ENCODE measurements at places on chromosomes 2 and 18. TPM values are rescaled to one million over a fixed set of nuclear protein-coding genes. Genes with fewer than 3 reads are reported as not detected.

Gene ST3GAL5
- 17.4 TPM for total RNA-seq

Gene MLPH
- total RNA-seq, result not detected

Gene CXCR4
- 83.3 TPM for total RNA-seq

Gene STPG4
- not detected for total RNA-seq

Gene PDIA6
- total RNA-seq, result 171 TPM

Gene RAB12
- total RNA-seq, result 19.2 TPM

DNA sequence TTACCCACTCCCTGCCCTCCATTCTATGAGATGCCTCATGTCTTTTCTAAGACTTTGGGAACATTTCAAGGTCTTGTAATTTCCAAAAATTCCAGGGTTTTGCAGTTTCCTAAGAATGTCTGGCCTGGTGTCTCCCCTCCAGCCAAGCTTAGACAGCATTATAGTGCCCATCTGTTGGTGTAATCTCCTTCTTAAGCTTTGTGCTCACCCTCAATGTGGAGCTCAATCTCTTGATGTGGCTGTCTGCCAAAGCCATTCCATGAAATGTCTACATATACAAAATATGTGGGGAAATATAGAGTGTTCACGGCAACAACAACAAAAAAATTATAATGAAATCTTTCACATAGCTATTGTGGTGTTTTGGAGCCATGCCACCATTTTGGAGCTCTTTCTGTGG is 558.4 kb downstream of the PIK3C3 start:
- DNase-seq, result no peak

DNA sequence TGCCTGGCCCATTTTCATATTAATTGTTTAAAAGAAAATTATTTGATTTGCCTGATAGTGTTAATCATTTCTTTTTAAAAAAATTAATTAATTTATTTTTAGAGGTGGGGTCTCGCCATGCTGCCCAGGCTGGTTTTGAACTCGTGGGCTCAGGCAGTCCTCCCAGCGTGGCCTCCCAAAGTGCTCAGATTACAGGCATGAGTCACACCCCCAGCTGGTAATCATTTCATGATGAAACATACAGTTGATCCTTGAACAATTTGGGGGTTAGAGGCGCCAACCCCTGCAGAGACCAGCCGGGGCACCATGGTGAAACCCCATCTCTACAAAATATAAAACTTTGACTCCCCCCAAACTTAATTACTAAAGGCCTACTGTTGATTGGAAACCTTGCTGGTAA is 7.9 kb downstream of the GPN1 start:
- DNase-seq, result no peak

DNA sequence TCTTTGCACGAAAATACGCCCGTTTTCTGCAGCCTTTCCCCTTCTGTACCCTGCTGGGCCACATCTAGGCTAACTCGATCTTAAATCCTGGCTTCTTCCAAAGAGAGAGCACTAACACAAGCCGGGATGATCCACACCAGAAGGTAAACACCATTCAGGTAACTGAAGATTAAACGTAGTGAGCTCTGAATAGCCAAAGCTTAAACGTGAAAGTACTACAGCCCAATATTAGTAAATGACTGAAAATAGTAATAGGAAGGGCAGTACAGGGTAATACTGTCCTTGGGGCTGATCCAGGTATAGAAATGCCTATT is 422 bp upstream of the MRPL53 start:
- no peak for DNase-seq

DNA sequence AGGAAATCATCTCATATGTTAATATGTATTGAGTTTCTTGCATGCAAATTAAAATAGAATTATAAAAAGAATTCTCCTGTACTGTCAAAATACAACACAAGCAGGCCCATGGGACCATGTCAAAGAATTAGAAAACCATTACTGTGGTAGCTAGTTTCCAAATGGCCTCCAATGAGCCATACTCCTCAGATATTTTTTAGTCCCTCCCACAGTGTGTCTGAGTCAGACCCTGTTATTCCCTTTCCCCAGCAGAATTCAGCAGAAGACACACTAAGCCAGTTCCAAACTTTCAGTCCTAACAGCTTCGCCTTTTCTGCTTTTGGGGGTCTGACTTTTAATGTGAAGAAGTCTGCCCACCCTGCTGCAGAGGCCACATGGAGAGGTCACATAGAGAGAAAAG is 86.7 kb downstream of the FIGN start:
- no peak for DNase-seq

DNA sequence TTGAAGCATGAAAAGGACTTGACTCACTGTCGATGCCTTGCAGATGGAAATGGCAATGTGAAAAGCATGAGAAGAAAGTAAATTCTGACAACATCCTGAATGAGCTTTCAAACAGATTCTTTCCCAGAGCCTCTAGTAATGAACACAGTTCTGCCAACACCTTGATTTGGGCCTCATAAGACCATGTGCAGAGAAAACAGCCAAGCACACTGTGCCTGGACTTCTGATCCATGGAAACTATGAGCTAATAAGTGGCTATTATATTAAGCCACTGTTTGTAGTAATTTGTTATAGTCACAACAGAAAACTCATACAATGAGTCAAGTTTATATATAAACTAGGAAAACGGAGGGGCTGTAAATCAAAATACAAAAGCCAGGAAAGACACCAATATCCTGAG is 477.3 kb downstream of the MBD2 start:
- no peak for DNase-seq

DNA sequence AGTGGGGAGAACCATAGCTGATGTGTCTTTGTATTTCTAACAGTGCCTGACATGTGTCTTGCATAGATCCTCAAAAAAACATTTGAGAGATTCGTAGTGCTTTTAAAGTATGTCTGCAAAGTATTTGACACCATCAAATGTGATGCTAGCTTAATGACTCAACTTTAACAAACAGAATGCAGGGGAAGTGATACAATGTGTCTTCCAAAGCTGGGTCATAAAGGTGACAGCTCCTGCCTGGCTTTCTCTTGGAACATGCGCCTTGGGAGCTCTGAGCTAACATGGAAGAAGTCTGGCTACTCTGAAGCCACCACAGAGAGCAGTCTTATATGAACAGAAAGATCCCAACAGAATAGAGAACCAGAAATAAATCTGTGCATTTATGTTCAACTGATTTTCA is 78.2 kb downstream of the C1D start:
- no peak for DNase-seq

- no peak for DNase-seq
These were observed 91.1 kb downstream of the DTNB start for GRCh38 chr2:25582077-25582830.

GRCh38 chr2:207926133-207926988 is 99.0 kb downstream of the PLEKHM3 start:
- DNase-seq, result no peak

- DNase-seq, result no peak
These were observed 82.9 kb upstream of the CCDC85A start for GRCh38 chr2:56100791-56101312.

DNA sequence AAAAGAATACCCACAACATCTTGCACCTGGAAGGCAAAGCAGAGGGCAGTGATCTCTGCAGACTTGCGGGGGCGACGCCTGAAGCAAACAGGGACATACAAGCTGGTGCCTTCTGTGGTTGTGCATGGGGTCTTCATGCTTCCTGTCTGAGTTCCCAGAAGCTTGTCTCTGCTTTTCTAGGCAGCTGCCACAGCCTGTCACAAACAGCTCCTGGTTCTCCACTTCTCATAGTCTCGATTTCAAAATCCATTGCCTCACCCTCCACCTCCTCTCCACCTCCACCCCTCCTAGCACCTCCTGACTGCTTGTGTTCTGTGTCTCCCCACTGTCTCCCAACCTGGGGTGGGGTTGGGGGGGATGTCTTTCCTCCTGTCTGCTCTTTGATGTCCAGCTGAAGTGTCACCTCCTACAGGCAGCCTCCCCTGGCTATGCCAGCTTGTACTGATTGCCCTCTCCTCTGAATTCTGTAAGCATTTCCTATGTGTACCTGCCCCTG is 1.7 kb upstream of the PROC start:
- no peak for DNase-seq

DNA sequence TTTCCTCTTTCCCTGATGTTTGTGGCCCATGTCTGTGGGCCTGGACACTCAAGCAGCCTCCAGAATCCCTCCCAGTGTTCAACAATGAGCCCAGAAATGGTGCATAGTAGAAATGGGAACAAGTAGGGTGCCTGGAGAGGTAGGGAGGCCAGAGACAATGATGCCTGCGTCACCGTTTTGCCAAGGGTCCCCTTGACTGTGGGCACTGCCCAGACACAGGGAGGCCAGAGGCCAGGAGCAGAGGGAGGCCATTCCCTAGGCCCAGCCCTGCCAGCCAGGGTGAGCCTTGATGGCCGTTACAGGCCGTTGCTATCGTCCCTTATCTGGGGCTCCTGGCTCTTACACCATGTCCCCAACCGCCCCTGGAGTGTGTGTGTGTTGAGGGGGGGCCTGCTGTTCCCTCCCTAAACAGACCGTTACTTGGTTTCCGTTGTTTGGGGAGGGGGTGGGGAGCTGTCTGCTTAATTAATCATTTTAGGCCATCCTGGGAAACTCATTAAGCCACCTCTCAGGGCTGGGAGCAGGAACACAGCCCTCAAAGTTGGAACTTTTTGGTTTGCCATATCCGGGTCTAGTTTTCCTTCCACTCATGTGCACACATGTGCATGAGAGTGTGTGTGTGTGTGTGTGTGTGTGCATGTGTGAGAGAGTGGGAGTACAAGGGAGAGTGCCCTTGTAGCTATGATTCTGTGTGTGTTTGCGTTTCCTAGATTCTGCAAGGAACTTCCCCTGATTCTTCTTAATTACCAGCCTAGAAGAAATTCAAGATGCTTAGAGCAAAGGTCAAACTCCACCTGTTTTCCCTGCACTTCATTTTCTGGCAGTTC is 135.2 kb upstream of the HAAO start:
- no peak for DNase-seq

GRCh38 chr2:43171789-43172188 is 54.6 kb downstream of the ZFP36L2 start:
- DNase-seq, result no peak

DNA sequence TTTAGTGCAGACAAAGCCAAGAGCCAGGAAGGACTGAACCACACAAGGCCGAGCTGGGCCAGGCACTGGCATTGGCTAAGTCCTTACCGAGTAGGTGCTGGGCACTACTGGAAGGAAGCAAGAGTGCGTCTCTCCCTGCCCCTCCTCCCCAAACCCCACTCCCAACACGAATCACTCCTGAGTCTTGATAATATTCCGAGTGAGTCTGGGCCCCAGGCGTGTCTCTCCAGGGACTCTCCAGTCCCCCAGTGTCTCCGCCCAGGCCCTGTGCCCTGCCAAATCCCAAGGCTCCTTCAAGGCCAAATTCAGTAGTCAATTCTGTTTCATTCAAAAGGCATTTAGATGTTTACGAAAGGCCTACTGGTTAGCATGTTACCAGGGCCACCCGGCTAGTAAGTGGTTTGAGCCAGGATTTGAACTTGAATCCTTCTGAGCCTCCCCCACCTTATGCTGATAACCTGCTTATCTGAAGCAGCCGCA is 82.8 kb downstream of the GLI2 start:
- no peak for DNase-seq

DNA sequence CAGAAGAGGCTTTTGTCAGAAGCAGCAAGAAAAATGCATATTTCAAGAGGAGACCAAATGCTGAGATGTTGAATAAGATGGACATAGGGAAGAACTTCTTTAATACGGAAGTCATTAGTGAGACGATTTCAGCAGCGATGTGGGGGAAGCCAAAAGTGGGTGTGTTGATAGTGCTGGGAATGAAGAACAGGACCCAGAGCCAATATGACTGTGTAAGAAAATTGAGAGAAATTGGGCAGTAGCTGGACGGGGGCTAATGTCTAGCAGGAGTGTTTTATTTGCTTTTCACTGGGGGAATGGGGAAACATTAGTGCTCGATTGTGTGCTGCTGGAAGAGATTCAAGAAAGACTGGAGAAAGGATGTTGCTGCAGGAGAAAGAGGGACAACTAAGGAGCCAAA is 788.7 kb upstream of the KLHL29 start:
- DNase-seq, result no peak

- DNase-seq, result no peak
These were observed 60.0 kb downstream of the SDC1 start for GRCh38 chr2:20164734-20165478.

- no peak for DNase-seq
These were observed 442.1 kb upstream of the MEX3C start for GRCh38 chr18:51639541-51639940.

GRCh38 chr2:40886100-40886499 is 434.2 kb upstream of the SLC8A1 start:
- DNase-seq, result no peak

DNA sequence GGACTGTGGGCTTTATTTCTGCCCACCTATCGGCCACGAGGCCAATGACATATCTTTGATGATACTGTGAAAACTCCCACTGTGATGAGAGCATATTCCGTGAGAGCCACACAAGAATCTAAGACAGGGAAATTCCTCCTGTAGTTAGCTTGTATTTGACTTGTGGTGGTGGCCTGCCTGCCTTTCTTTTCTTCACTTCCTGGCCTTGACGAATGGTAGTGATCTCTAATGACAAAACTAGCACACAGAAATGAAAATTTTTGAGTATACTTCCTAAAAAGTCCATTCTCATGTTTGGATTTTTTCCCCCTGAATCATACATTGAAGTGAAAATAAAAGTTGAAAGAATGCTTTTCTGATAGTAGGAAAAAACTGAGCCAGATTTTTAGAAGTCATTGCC is 94.4 kb downstream of the MGAT5 start:
- DNase-seq, result no peak

- DNase-seq, result no peak
These were observed 96.4 kb upstream of the LINC00305 start for GRCh38 chr18:64245126-64245861.

DNA sequence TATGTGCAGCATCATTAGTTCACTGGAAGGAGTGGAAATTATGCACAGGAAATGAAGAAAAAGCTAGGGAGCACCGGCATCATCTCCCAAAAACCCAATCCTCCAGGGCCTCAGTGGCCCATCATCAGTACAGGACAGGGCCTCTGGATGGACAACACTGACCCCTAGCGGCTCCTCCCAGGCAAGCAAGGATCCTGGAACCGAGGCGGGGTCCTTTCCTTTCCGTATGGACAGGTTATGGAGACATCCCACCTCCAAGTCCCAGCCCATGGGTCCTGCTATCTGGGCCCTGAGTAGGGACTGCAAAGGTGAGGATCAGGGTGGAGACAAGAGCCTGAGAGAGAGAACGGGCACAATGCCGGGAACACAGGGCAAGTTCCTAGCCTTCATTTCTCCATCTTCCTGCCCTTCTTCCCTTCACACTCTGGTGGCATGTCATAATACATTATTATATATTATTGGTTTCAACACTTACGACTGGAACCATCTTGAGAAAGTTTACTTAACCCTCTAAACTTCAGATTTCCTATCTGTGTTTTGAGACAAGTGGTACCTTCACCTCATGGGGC is 68.2 kb downstream of the ZNF516 start:
- no peak for DNase-seq

All from activated T-helper 1 cell treated with anti-CD3 and anti-CD28 coated beads, Interleukin-12 subunit alpha, Interleukin-12 subunit beta, Interleukin-2, Interleukin-4 antibody, amounts not matched to agents 30 ng/mL and 10 ng/mL and 1 ng/mL, durations not matched to agents 14 hours and 24 hours and 36 hours (primary cell).